ENCODE measurements at places on chromosomes 16 and 17. TPM values are rescaled to one million over a fixed set of nuclear protein-coding genes. Genes with fewer than 3 reads are reported as not detected.

CTRB1 gene
- not detected for total RNA-seq

GRCh38 chr16:81848306-81848853 is 69.3 kb downstream of the PLCG2 start:
- DNase-seq: no peak

PRSS33 gene
- 0.36 TPM for total RNA-seq

GRCh38 chr17:66426397-66427033 is 124.1 kb downstream of the PRKCA start:
- DNase-seq: peak; percentile 29

- no peak for DNase-seq
Observed at GRCh38 chr16:49019831-49020230, 261.8 kb downstream of the CBLN1 start.

TUBB3 gene
- 743 TPM for total RNA-seq
